SHP77 (cell line): ENCODE measurements at places on chromosomes 6 and 20.

DNA sequence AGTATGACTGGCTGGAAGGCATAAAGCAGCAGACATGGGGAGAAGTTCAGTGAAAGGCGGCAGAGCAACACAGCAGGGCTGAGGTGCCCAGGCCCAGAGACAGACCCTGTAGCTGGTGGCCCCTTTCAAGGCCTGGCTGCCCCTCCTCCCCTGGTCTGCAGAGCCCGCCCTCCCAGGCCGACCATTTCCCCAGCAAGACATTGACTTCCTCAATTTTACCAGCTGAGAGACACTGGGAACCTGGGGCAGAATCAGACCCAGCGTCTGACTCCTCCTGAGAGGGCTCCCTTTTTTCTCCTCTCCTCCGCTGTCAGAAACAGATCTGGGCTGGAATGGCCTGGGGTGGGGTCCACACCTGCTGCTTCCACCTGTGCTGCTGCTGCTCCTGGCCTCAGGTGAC is at the start of gene TREML4:
TSS of gene TREML4 (plus strand) at position 254 of the 400 bp plus-strand sequence. CDS start at position 333, 79 bp downstream.
- DNase-seq: no peak

- no peak for DNase-seq
Observed at GRCh38 chr6:78829407-78829806, 37.9 kb upstream of the IRAK1BP1 start.

DNA sequence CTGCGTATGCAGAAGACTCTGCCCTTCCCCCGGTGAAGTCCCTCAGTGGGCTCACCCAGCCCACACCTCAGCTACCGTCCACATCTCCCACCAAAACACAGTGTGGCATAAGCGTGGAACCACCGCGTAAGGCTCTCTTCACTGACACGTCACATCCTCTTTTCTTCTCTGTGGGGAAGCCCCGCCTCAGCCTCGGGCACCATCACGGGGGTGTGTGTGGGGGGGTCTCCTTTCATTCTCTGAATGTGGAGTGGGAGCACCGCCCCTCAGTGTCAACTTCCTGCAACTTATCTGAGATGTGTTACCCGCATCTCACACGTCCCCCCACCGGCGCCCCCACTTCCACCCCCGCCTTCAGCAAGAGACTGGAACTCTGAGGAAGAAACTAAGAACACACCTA is 388.4 kb upstream of the JARID2 start:
- no peak for DNase-seq

GRCh38 chr20:49668181-49668877 is 45.3 kb downstream of the B4GALT5 start:
- DNase-seq: no peak

DNA sequence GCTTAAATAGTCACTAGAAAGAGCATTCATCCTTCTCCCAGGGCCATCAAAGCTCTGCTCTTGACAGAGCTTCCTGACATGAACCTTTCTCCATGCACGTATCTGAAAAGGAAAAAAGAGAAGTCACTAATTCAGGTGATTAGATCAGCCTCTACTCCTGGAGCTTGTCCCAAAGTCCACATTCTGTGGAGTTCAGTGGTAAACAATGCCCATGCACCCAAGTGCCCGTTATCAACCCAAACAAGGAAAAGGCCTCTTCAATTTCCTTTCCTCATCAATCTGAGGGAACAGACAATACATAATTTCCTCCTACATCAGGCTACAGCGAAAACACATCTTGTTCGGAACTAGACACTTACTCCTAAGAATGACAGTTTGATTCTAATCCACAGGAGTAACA is 129.2 kb upstream of the PCSK2 start:
- no peak for DNase-seq

DNA sequence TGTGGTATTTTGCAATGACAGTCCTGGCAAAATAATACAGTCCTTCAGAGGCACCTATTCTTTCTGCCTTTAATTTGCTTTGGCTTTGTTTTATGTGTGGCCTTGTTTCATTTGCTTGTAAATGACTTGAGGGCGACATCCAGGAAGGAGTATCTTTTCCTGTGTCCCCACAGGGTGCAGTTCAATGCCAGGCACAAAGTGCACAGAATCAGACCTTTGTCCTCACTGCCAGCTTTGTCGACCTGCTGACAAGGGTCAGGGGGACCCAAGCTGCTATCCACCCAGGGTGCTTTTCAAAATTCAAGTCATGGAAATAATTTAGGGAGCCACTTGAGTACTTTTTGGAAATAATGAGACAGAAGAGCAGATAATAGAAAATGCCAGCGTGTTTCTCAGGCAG is 37.0 kb upstream of the CDKN1A start:
- no peak for DNase-seq

DNA sequence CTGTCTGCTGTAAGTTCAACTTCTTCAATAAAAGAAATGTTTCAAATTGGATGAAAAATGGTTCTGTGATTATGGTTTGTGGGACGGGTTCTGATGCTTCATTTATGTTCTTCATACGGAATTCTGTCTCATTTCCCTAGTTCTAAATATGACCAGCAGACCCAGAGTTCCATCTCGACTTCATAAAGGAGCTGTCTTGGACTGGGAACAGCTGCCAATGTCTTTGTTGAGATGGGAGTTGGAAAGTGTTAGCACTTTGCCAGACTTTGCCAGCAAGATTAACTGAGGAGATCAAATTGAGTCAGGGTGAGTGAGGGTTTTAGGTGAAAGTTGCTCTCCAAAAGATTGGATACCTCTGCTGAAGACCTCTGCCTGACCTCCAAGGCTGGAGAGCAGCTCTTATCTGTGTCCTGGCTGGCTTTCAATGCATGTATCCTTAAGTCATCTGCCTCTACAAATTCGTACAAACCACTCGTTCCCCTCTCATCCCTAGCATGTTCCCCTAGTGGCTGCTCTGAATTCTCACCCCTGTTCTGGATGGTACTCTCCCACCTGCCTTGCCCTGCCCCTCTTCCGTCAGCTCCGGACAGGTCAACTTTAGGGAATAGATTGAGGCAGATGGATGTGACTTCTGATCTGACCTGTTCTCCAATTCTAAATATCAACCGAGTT is at the start of gene EFCAB8:
TSS of gene EFCAB8 (plus strand) at position 223 of the 672 bp plus-strand sequence. CDS start 4,870 bp downstream, outside the sequence.
- no peak for DNase-seq

DNA sequence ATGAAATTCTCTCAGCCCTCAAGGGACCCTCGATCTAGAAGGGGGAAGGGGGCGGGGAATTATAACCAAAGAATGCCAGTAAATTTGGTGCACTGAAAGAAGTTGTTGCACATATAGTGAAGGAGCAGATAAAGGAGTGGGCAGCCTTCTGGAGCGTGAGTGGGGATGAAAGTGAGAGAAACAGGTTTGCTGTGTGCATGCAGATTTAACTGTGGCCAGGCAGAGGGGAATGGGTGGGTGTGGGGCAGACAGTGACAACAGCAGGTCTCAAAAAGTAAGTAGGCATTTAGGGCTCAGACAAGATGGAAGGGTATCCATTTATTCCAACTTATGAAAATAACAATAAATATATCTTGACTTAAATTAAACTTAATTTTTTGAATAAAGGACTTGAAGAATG is 149.1 kb downstream of the KCNQ5 start:
- no peak for DNase-seq

DNA sequence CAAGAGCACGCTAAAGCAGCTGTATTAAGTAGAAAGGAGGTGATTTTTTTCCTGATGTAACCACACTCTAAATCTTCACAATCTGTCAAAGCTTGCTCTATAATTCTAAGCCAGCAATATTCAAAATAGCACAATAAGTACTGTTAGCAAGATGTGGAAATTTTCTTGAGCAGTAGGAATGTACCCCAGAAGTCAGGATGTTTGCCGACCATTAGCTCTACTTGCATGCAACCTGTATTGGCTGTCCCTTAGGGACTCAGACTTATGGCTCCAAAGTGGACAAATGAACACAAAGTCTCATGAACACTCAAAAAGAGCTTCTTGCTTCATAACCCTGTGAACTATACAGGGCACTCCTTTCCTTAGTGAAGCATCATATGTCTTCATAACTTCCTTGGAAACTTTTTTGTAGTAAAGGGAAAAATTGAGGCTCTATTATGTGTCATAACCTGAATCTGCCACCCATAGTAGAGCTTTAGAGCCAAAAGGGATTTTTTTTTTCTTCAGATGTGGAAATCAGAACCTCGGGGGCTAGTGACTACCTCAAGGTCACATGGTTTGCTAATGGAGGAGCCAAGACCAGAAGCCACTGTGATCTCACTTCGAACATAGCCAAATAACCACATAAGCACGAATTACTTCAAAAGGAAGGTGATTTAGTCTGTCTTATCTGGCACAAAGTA is 54.5 kb downstream of the ADGRG6 start:
- DNase-seq: no peak

GRCh38 chr20:17782768-17783167 is 83.0 kb downstream of the BANF2 start:
- DNase-seq: no peak

DNA sequence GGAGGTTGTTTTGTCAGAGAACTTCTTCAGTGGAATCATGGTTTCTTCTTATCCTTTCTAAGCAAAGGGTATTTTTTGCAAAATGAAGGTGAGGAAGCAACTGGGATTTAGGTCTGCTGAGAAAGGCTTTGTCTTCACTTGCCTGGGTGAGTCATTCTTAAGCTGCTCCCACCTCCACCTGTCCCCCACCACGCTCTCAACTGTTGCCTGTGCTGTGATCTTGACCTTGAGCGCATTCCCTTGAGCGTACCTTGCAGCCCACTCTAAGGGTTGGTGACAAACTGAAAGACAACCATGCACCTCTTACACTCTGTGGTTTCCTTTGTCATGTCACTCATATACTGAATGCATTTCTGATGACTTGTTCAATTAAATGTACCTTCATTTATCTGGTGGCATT is 641.1 kb downstream of the RNF144B start:
- no peak for DNase-seq

GRCh38 chr6:64774881-64775280 is 932.1 kb downstream of the EYS start:
- DNase-seq: no peak

- peak; percentile 68 for DNase-seq
Observed at GRCh38 chr6:36319436-36319762, 17.3 kb downstream of the BNIP5 start.

- no peak for DNase-seq
Observed at GRCh38 chr6:650098-650497, 6.8 kb downstream of the HUS1B start.

DNA sequence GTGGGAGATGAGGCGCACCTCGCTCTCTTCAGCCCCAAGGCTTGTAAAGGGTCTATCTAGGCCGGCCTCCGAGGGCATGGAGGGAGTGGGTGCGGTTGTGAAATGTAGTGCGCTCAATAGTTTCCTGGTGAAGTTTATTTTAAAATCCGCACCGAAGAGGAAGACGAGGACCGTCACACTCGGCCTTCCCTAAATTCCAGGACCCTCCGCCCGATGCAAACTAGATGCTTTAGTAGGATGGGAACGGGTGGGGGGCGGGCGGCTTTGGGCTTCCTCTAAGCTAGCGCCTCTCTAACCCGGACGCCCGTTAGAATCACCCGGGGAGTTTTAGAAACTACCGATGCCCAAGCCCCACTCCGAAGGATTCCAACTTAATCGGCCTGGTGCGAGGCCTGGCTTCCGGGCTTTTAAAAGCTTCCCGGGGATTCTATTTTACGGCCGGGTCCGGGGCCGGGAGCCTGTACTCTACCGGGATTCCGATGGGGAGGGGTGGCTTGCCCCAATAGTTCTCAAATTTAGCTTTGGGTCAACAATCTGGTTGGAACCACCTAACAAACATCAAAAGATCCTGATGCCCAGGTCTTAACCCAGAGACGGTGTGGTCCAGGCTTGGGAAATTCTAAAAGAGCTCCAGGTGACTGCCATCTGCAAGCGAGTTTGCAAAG is 548 bp upstream of the BCAS4 start:
- DNase-seq: no peak

GRCh38 chr6:34953061-34954025 is 64.3 kb downstream of the ANKS1A start:
- DNase-seq: peak; percentile 72

DNA sequence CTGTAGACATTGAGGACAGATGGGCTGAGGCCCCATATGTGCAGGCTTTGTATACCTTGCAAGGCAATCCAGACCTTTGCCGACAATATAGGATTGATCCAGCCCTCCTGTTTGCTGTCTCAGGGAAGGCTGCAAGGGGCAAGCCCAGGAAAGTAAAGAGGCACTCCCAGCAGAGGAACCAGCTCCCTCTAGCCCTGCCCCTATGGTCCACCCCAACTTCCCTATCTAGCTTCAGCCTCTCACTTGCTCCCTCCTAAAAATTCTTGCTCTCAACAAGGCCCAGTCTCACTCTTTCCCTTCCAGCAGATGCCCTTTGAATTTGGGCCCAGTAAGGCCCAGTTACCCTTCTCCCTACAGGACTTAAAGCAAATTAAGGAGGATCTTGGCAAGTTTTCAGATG is 92.6 kb downstream of the JARID2 start:
- no peak for DNase-seq

- no peak for DNase-seq
Observed at GRCh38 chr6:151704383-151704782, 103.1 kb upstream of the ESR1 start.

GRCh38 chr20:21046413-21047070 is 59.6 kb downstream of the LINC00237 start:
- no peak for DNase-seq

GRCh38 chr6:133407320-133408100 is 166.4 kb downstream of the EYA4 start:
- DNase-seq: no peak

GRCh38 chr20:39090906-39091305 is 128.8 kb downstream of the DHX35 start:
- DNase-seq: no peak
